ENCODE measurements at places on chromosomes 5 and 9.

GRCh38 chr9:115106001-115106400 is 12.0 kb downstream of the TNC start:
- no peak for DNase-seq

DNA sequence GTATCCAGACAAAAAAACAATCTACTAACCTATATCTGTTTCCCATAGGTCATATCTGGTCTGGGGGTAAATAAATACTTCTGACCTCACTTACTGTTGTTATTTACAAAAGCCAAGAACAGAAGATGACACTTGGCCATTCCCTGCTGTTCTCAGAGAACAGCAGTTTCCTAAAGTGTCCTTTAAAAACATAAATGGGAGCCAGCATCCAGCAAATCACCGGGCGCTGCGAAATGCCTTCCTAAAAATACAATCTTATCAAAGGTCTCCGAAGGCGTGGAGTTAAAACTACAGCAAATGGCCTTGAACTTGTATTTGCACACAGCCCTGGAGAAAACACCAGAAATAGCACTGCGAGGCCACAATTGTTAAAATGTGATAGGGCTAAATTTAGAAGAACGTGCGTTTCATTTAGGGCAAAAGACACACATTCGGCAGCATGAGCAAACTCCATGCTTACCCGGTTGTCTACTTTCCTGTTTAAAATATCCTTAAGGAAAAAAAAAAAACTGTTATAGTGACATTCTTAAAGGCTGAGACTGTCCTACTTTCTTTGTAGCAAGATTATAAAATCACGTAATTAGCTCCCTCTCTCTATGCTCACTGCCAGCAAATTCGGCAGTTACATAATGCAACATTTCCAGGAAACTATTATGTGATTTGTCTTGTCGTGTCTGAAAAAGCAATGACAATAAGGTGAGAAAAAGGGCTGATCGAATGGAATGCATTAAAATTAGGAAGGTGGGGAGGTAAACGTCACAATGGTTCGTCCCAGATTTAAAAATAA is 1.5 kb downstream of the NFIL3 start:
- DNase-seq = peak; percentile 56

DNA sequence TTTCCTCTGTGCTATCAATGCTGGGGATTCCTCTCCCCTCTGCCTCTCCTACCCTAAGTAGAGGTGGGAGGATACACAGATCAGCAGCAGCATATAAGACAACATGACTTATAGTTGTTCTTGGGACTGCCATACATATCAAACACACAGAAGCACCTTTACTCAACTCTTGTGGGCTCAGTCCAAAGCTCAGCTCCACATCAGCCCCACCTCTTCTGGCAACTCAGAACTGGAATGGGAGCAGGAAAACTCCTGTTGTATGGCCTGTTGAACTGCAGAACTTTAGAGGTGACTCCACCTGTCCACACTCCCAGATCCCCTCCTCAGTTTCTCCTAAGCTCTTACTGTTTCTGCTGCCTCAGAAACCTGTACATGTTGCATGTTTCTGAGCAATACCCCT is 127.8 kb downstream of the SV2C start:
- no peak for DNase-seq

DNA sequence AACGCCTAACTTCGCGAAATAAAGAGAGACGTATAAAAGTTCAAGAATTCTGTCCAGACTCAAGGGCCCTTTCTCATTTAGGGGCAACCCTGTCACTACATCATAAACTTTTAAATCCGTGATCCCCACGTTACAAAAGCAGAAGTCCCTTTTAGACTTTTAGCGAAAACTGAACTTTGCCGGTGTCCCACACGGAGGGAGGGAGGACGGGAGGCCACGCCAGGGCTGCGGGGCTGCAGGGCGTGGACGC is 515 bp upstream of the F2R start:
- no peak for DNase-seq

DNA sequence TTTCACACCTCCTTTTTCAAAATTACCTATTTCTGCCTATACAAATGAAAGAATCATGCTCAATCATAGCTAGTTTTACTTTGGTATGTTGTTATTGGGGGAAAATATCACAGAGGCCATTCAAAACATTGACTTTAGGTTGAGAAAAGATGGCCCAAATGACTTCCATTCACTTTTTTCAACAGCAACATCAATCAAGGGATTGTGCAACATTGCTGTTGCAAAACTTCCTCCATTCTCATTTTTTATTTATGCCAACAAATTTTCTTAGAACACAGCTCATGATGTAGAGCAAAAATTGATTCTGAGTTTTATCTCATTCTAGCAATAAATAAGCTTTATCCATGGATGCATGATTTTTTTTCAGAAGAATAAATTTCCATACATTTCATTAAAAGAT is 93.6 kb upstream of the RORB start:
- no peak for DNase-seq

DNA sequence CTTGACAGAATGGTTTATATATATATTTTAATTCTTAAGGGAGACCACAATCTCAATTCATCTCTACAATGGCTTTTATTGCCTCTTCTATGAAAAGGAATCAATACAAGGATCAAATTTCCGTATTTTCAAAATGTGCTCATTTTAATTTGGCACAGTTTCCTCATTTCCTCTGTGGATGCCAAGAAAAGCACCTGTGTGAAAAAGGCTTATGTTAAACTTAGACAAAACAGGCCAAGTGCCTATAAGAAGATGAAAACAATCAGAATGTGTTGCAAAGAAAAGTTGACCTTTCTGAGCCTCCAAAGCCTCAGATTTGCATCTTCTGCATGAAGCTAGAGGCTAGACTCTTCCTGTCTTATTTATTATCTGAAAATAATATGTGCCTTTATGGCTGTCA is 173.7 kb upstream of the SLC12A2 start:
- DNase-seq = no peak

- peak; percentile 8 for DNase-seq
Observed at GRCh38 chr9:100074093-100074492, 24.7 kb downstream of the ERP44 start.

DNA sequence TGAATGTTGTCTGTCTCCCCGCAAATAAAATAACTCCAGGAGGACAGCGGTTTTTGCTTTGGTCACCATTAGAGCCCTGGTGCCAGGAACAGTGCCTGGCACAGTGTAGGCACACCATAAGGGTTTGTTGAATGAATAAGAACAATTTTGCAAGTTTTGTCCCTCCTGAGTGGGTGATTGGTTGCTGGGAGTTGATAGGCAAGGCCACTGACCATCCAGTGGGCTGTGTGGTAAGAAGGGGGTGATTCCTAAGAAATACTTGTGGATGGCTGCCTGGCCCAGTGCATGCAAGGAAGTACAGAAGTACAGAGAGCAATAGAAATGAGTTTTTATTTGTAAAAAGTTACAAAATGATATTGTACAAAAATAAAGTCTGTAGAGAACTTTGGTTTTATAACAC is 27.5 kb downstream of the GDNF start:
- DNase-seq = peak; percentile 40

- DNase-seq = no peak
Observed at GRCh38 chr5:180370861-180371641, 17.9 kb upstream of the GFPT2 start.

GRCh38 chr5:81326554-81326953 is 25.2 kb downstream of the ZCCHC9 start:
- DNase-seq = no peak

- no peak for DNase-seq
Observed at GRCh38 chr5:162711244-162711643, 643.7 kb downstream of the GABRG2 start.

GRCh38 chr5:60417500-60418181 is 282.3 kb downstream of the DEPDC1B start:
- no peak for DNase-seq

DNA sequence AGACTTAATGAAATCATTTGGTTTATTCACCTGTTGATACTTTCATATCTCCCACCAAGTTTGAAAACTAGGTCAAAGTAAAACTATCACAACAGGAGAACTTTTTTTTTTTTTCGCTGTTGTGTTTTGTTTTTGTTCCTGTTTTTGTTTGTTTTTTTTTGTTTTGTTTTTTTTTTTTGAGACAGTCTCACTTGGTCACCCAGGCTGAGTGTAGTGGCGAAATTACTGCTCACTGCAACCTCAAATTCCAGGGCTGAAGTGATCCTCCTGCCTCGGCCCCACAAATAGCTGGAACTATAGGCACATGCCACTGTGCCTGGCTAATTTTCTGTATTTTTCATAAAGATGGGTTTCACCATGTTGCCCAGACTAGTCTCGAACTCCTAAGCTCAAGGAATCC is 49.3 kb downstream of the MLLT3 start:
- DNase-seq = no peak

DNA sequence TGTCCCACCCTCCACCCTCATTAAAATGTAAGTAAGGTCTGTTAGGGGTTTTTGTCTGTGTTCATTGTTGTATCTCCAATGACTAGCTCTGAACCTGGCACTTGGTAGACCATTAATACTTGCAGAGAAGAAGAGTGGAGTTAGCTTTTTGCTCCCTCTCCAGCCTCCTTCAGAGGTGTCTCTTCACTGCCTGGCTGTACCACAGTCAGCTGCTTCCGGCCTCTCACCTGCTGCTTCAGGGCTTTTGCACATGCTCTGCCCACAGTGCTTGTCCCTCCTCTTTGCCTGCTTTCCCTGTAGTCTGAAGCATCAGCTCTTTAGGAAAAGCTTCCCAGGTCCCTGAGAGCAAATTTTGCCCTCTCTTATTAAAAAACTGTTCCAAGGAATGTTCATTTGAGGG is 83.6 kb downstream of the SNX24 start:
- DNase-seq = no peak

DNA sequence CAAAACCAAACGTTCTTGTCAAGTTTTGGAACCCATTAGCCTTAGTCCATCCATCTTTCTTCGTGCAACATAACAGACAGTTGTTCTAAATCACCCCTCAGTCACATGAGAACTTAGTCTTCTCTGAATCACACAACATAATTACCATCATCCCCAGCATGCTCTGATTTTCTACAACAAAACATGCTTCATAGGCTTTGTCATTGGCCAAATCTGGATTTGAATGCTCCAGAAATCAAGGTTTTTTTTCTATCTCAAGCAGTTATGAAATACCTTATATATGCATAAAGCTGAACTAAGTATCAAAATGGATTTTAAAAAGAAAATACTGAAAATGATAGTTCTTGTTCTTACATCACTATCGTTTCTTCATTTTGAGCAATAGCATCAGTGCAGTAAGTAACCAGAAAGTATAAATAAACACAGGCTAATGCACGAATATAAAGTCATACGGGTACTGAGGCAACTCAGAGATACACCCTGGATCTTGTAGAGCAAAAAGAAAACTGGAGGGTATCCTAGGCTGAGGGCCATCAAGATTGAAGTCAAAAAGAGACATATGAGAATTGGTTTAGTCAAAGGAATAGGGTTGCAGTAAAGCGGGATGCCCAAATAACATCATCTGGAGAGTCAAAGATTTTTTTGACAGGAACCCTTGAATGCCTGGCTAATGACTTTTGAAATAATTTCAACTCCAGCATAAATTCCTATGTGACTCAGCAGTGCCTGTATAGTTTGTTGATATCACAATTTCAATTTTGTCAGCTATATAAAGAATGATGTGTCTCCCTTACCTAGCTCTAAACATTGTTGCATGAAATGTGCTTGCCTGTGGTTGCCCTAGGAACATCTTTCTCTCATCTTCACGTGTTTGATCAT is 164.7 kb downstream of the ADAMTSL1 start:
- DNase-seq = peak; percentile 53

DNA sequence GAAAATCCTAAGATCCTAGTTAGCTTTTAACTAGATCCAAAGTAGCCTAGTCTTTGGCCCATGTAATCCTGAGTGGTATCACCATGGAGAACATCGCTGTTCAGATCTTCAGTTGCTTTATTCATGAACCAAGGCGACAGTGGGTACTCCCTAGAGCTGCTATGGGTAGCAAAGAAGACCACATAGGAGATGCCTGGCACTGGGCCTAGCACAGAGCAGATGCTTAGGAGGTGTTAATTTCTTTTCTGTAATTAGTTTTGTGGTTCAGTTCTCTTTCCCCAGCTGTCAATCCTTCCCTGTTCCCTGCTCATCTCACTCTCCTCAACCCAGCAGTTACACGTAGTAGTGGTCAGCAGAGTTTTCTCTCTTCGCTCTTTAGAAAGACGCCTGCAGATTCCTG is 9.3 kb downstream of the CAST start:
- DNase-seq = no peak

GRCh38 chr5:74035521-74035937 is 409.5 kb downstream of the ARHGEF28 start:
- DNase-seq = peak; percentile 59

- DNase-seq = no peak
Observed at GRCh38 chr5:25090275-25090674, 445.5 kb upstream of the CDH10 start.

- no peak for DNase-seq
Observed at GRCh38 chr5:162372256-162372655, 304.7 kb downstream of the GABRG2 start.

- no peak for DNase-seq
Observed at GRCh38 chr9:137174722-137175293, 3.0 kb upstream of the TMEM210 start.

DNA sequence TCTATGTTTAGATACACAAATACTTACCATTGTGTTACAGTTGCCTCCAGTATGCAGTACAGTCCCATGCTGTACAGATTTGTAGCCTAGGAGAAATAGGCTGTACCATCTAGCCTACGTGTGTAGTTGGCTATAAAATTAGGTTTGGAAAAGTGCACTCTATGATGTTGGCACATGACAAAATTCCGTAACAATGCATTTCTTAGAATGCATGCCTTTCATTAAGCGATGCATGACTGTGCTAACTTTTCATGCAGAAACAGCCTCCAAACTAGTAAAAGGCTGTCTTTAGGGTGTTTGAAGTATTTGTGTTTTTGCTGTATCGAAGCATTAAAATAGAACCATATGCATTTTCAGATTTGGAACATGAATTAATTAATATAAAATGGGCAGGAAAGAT is 157.9 kb downstream of the RMI1 start:
- no peak for DNase-seq

DNA sequence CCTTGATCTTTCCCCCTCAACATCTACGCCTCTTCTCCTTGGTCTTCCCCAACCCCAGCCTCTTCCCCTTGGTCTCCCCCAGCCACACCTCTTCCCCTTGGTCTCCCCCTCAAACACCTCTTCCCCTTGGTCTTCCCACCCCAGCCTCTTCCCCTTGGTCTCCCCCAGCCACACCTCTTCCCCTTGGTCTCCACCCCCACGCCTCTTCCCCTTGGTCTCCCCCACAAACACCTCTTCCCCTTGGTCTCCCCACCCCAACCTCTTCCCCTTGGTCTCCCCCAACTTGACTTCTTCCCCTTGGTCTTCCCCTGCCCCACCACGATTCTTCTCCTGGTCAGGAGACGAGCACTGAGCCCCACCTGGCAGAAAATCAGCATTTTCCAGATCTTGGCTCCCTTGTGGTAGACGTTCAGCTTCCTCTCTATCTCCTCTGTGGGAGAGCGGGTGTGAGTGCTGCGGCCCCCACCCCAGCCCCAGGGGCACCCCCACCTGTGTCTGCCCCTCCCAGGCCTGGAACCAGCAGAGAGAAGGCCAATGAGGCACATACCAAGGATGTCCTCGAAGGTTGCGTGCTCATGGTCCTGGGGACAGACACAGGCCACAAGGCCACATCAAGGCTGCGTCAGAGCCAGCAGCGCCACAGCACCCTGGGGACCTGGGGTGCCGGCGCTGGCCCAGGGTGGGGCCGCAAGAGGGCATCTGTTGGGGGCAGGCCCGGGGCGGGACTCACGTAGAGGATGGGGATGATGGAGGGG is 7.0 kb downstream of the NSMF start:
- DNase-seq = no peak
